AML-193 (cell line): ENCODE measurements at places on chromosomes 1 and 21.
A peak's percentile ranks its signal among the peaks of the same experiment; 100 is the strongest.

DNA sequence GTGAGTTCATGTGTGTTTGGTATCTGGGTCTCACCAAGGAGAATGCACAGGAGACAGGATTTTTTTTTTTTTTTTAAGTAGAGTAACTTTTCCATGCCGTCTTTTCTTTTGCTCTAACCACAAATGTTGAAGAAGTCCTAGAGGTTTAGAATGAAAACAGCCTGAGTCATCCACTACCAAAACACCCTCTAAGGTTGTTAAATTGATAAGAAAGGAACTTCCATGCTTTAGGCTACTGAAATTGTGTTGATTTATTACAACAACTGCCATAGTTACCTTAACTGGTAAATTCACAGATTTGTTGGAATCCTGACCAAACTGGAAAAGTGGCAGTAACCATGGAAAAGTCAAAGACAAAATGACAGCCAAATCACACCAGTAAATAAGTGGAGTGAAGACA, 375.6 kb downstream of the AMY1C start:
- no peak for DNase-seq

GRCh38 chr1:40339420-40340323, 22.6 kb upstream of the COL9A2 start:
- DNase-seq, result peak; percentile 4

DNA sequence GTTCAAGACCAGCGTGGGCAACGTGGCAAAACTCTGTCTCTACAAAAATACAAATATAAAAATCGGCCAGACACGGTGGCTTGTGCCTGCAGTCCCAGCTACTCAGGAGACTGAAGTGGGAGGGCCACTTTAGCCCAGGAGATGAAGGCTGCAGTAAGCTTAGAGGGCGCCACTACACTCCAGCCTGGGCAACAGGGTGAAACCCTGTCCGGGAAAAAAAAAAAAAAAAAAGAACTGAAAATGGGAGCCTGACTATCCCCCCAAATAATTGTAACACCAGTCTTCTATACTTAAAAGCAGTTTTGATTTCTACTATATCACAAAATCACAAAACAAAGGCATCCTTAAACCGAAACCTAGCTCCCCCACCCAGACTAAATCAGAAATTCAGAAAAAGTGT, 60.3 kb downstream of the CDC42BPA start:
- DNase-seq, result no peak

- no peak for DNase-seq
These were observed at the start of gene GSTM1 for GRCh38 chr1:109687641-109688499. Gene GSTM1 (plus strand): TSS chr1:109687817. CDS start chr1:109687874, 57 bp downstream.

- DNase-seq, result peak; percentile 20
These were observed 484.8 kb downstream of the PTPRC start for GRCh38 chr1:199123615-199124014.

DNA sequence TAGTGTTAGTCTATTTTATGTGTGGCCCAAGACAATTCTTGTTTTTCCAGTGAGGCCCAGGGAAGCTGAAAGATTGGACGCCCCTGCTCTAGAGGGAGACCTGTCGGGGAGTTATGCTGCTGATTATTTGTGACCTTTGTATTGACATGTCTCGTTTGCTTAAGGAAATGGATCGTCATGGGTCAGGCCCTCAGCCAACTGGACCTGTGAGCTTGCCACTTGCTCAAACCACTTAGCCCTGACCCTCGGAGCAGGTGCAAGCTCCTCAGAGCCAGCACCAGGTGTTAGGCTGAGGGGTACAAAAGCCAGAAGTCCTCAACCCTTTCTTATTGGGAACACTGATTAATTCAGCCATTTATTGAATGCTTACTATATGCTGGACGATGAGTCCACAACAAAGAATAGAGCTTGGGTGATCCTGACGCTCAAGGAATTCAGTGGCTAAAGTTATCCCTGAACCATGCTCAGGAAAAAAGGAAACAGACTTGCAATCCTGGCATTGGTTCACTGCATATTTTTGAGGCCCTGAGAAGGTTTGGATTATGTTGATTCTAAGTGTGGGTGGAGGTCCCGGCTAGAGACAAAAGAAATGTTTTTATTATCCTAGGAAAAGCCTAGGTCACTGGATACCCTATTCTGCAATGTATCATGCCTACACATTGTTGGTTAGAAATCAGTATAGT, 19.0 kb downstream of the TGFB2 start:
- DNase-seq, result no peak

- DNase-seq, result no peak
These were observed 22.1 kb downstream of the SOX13 start for GRCh38 chr1:204094856-204095634.

GRCh38 chr1:66752000-66752592, at the start of gene DYNLT5:
Gene DYNLT5 (plus strand): TSS chr1:66752459. CDS start chr1:66754659, 2,200 bp downstream.
- no peak for DNase-seq

GRCh38 chr1:224623743-224624333, 7.7 kb downstream of the CNIH3 start:
- DNase-seq, result peak; percentile 55

DNA sequence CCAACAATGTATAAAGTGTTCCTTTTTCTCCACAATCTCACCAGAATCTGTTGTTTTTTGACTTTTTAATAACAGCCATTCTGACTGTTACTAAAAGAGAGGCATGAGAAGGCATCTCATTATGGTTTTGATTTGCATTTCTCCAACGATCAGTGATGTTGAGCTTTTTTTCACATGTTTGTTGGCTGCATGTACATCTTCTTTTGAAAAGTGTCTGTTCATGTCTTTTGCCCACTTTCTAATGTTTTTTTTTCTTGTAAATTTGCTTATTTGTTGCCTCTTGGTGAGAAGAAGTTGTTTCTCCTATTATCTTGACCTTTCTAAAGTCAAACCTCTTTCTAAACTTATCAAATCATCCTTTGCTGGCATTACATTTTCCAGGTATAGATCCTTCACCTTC, 80.8 kb downstream of the ACBD6 start:
- DNase-seq, result no peak

- DNase-seq, result no peak
These were observed 46.3 kb downstream of the ITPKB start for GRCh38 chr1:226692823-226693222.

- no peak for DNase-seq
These were observed 27.3 kb downstream of the LHX9 start for GRCh38 chr1:197944485-197944884.

DNA sequence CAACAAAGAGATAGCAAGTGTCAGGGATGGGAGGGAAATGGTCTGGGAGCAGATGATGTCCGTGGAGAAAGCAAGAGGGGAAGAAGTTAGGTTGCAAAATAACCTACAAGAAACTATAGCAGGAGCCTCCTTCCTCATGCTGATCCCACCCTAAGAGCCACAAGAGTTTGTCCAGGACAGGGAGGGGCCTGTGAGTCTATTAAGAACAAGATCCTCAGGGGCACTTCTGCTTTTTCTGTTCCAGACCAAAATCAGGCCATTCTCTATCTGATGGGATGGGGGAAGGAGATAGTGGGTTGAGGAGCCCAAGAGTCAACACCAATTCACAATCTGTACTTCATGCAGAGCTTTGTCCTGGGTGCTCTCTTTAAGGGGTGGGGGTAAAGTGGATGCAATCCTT, 7.7 kb upstream of the ATP1A4 start:
- peak; percentile 36 for DNase-seq

GRCh38 chr1:182607566-182607965, 3.4 kb upstream of the RGS16 start:
- DNase-seq, result no peak

GRCh38 chr1:6688757-6689156, 12.9 kb downstream of the DNAJC11 start:
- DNase-seq, result no peak

- DNase-seq, result no peak
These were observed 248.0 kb downstream of the S1PR1 start for GRCh38 chr1:101484689-101485338.

GRCh38 chr1:193979219-193979618, 792.8 kb upstream of the B3GALT2 start:
- no peak for DNase-seq

DNA sequence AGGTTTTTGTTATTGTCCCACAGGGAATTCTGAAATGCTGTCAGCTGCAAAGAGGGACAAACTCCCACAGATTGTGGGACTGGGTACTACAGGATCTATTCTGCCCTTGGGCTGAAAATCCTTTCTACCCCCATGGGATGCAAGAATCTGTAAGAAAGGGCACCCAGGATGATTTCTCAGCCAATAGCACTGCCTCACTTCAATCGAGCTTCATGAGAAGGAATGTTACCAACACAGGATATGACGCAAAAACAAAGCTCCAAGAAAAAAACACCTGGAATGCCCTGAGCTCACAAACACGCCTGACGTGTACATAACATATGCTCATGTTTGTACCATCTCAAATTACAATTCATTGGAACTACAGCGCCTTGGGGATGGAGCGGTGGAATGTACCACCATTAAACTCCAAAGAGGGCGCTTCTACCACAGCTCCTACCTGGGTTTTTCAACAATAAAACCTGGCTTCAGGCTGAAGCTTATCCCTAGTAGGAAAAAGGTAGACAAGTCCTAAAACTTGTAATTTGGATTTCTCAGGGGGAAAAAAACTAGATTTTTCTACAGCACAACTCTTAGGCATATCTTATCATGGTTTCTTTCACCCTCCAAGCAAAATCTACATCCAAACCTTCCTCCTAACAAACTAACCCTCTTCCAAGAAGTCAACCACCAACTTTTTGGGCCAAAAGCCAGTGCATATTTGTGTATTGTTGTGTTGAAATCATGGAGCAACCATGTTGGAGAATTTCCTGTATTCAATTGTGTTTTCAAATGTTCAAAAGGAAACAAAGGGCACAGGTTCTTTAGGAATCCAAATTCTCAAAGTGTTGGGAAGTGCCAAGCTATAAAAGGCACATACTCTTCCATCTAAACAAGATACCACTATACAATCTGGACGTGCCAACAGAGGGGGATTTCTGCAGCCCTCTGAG, 78.9 kb downstream of the TGFBR3 start:
- DNase-seq, result no peak

- DNase-seq, result no peak
These were observed 295.9 kb upstream of the ADGRL4 start for GRCh38 chr1:79302380-79302930.

- DNase-seq, result no peak
These were observed 5.9 kb upstream of the TTC4 start for GRCh38 chr1:54709547-54710292.

GRCh38 chr21:45113543-45113942, 39.2 kb downstream of the ADARB1 start:
- DNase-seq, result no peak

GRCh38 chr1:156852418-156852874, 6.5 kb downstream of the INSRR start:
- DNase-seq, result no peak

GRCh38 chr1:228349701-228350171, 56.9 kb downstream of the TRIM11 start:
- DNase-seq, result no peak

DNA sequence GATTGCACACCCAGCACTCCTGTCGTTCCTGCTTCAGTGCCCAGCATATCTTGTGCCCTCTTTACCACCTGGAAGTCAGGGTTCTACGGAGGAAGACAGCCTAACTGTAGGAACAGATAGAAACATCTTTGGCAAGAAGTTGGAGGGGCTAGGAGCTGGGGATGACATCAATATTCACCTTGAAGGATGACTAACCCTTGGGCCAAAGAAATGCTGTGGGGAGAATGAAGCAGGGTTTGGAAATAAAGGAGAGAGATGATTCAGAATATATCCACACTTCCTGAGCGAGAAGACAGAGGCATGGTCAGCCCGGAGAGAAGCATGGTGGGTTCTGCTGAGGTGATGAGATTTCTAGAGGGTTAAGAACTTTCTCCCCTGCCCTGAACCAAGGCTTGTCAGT, 4.6 kb upstream of the NKAIN1 start:
- no peak for DNase-seq

- no peak for DNase-seq
These were observed 127.2 kb upstream of the ATP1B1 start for GRCh38 chr1:168979276-168979675.

- DNase-seq, result no peak
These were observed 918 bp upstream of the CD2 start for GRCh38 chr1:116753312-116753711.

- no peak for DNase-seq
These were observed 7.8 kb upstream of the TDRD5 start for GRCh38 chr1:179583771-179584320.

GRCh38 chr1:173893611-173894010, 23.5 kb downstream of the SERPINC1 start:
- no peak for DNase-seq

DNA sequence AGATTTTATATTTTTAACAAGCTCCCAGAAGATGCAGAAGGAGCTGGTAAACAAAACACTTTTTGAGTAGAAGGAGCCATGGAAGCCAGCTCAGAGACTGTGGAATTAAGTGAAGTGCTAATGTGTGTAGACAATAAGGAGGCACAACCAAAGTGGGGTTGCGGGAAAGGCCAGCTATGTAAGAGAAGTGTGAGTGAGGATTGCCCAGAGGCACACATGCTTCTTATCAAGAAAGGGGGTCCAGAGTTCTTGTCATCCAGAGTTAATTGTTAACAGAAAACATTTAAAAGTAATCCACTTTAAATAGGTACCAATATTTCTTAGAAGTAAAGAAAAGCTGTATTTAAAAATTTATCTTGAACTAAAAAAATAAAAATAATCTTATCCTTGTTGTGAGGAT, 136.8 kb downstream of the OLFM3 start:
- DNase-seq, result no peak

DNA sequence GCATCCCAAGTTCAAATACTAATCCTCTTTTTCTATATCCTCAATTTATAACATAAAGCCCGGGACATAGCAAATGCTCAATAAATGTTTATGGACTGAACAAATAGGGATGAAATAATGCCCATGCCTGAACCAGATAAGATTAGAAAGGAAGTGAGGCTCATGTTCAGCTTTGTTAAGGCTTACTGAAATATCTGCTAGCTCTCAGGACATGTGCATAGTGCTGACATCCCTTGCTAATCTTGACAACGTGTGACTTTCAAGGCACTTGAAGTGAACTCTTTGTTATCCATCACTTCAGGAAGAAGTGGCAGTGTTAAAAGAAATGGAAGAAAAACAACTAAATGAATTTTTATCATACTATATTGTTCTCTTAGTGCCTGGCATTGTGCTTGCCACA, 260.3 kb upstream of the SGIP1 start:
- DNase-seq, result no peak

- DNase-seq, result no peak
These were observed 138.0 kb downstream of the TRABD2B start for GRCh38 chr1:47859092-47859743.

GRCh38 chr1:32736812-32737791, 34.5 kb upstream of the SYNC start:
- no peak for DNase-seq

DNA sequence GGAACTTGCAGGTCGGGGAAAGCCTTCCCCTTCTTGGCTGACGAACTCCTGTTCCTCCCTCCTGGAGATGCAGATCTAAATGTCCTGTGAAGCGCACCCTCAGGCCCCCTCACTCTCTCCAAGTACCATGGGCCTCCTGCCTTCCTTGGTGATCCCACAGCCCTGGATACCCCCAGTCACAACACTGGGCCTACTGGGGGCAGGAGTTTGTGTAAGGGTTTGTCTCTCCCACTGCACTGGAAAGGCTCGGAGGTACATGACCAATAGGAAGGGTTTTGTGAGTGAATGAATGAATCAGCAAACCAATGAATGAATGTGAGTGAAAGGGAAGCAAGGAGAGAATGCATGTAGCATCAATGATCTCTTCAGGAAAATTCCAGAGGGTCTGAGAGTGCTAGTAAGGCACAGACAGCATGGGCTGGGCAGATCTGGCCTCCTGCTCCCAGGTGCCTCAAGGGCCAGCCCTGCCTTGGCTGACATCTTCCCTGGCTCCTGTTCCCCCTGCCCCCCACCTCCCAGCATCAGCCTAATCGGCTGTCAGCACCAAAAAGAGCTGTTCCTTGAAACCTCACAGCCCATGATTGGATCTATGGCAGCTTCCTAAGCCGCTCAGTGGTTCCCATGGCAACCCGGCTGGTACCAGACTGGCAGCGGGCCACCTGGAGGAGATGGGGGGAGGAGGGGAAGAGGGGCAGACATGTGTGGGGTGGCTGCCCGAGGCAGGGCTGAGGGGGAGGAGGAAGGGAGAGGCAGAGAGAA, 95.8 kb downstream of the VWA5B1 start:
- no peak for DNase-seq
